Hematopoietic multipotent progenitor cell treated with erythropoietin and hydrocortisone succinate and interleukin-3 and kit ligand, for 8 days (in vitro differentiated cells): ENCODE measurements at places on chromosomes 6 and 20.

DNA sequence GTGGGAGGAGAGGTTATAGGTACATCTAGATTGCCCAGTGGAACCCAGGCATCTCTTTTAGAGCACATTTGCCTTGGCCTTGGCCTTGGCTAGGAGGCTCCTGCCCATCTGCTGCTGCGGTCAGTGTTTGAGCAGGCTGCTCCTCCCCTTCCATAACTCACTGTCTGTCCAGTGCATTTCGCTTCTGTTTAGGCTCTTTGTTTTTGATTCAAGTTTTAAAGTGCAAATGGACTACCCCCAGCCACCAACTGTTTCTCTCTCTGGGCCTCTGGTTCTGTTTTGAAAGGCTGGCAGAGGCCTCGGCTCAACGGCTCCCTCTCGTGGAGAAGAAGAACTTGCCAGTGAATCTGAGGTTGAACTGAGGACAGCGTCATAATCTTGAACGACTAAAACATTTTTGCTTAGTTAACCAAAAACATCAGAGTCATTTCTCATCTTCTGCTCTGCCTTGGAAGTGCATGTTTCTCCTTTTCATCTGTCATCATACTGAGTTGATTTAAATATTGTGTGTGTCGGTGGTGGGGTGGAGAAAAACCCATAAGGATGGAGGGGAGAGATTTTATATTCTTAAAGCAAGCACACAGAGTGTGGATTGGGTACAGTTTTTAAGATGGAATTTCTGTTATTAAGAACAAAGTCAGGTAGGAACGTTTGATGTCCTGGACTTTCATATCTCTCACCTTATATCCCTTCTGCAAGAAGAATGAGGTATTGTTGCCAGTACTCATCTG, 171.4 kb downstream of the DTNBP1 start:
- DNase-seq, result peak; percentile 73

DNA sequence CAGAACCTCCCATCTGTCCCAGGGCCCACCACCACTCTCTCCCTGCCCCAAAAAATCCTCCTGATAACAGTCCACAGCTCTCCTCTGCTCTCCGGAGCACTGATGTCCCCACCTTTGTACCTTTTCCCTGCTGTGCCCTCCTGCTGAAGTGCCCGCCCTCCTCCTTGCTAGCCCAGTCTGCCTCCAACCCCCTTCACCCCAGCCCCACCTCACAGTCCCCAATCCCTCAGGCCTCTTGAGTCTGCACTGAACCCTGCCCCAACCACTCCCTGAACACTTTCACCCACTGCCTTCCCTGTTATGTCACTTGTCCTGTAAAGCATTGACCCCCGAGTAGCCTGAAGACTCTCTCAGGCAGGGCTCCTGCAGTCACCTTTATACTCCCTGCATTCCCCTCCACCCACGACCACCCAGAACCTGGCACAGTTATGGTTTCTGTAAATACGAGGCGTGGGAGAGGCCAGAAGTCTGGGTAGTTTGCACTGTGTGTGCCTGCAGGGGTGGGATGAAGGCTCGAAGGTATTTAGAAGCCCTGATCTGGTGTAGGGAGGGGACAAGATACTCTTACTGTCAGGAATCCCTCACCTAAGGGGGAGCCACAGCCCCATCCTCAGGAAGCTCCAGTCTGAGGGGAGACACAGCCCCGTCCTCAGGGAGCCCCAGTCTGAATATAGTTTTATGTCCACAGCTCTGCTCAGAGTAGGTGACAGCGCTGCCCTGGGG, 5.4 kb downstream of the GLP1R start:
- DNase-seq, result no peak

- no peak for DNase-seq
These were observed 9.4 kb upstream of the ARMC12 start for GRCh38 chr6:35727231-35727934.

- no peak for DNase-seq
These were observed 64.8 kb upstream of the KIF25 start for GRCh38 chr6:167932468-167933276.

- peak; percentile 60 for DNase-seq
These were observed 532 bp upstream of the PM20D2 start for GRCh38 chr6:89145091-89145955.

DNA sequence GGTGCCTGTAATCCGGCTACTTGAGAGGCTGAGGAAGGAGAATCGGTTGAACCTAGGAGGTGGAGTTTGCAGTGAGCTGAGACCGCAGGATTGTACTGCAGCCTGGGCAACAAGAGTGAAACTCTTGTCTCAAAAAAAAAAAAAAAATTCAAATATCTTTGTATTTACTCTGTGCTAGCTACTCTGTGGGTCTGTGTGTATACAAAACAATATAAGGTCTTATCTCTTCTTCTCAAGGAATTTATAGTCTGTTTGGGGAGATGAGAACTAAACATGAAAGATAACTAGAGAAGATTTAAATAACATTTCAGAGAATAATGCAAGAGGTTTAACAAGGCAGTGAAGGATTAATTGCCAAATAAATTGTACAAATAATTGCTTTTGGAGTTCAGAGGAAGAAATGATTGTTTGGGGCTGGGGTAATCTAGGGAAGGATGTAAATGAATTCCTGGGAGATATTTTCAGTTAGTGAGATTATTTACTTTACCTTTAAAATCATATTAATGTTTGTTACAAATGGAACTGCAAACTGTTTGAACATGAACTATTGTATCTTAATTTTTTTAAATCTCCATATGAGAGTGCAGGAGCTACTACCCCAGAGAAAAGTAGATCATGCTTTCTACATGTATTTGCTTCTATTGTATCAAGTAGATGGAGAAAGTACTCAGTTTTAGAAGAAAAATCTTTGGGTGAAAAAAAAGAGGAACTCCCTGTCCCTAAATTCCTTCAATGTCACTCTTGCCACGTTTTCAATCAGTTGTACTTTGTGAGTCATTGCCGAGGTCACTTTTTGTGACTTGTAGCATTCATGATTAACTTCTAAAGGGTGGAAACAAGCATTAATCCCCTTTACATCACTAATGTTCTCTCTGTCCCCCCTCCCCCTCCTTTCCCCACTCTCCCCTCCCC, 39.0 kb downstream of the NCOA3 start:
- peak; percentile 47 for DNase-seq

DNA sequence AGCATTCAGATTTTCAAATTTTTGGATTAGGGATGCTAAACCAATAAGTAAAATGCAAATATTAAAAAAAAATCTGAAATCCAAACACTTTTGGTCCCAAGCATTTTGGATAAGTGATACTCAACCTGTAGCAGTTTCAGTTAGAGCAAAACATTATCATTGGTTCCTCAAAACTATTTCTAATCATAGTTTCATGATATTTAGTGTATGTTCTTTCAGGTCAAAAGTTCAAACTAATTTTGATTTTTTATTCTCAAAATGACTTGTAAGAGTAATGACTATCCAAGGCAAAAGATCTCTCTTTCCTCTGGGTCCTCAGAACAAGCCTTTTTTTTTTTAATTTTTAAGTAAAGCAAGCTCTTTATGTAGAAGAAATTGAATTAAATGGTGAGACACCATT, 64.0 kb upstream of the TFB1M start:
- DNase-seq, result no peak

GRCh38 chr6:133886104-133886775, 2.7 kb upstream of the TCF21 start:
- DNase-seq, result no peak
